ENCODE measurements at places on chromosomes 11 and 22. TPM values are rescaled to one million over a fixed set of nuclear protein-coding genes. Genes with fewer than 3 reads are reported as not detected.
A peak's percentile ranks its signal among the peaks of the same experiment; 100 is the strongest.

BRD1 gene
- 32.4 TPM for total RNA-seq

KCNJ11 gene
- total RNA-seq, result not detected

TUBA8 gene
- total RNA-seq, result 0.79 TPM

ALKBH8 gene
- total RNA-seq, result 12.7 TPM

DGKZ gene
- total RNA-seq, result 59.3 TPM

GRCh38 chr11:27722117-27722952 lies 22.1 kb upstream of the BDNF start:
- peak; percentile 55 for DNase-seq

- no peak for DNase-seq
Observed at GRCh38 chr11:62538470-62539237, 8.0 kb downstream of the AHNAK start.
